ENCODE measurements at places on chromosomes 4 and X. TPM values are rescaled to one million over a fixed set of nuclear protein-coding genes. Genes with fewer than 3 reads are reported as not detected.

The OPRPN gene
- total RNA-seq: not detected

GRCh38 chrX:39875834-39876628 lies 221.7 kb downstream of the BCOR start:
- DNase-seq: no peak

The TMPRSS11A gene
- total RNA-seq: not detected

The VCX3A gene
- total RNA-seq: not detected

DNA sequence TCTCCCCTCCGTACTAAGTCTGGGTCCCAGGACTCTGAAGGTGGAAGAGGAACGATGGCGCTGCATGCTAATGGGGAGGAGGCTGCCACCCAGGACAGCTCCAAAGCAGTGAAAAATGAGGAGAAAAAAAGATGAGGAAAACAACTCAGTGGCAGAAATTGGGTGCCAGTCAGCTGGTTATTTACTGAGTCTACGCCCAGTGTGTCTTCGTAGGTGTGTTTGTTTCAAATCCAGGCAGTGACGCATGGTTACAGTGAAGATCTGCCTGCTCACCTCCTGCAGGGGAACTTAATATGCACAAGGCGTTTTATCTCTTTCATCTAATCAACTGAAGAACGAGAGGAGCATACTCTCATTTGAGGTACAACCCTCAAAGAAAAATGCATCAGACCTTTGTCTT lies 70.9 kb upstream of the FBXW7 start:
- DNase-seq: peak; percentile 28

- DNase-seq: no peak
These were observed 38.9 kb downstream of the TLR10 start for GRCh38 chr4:38743866-38744265.

- no peak for DNase-seq
These were observed 505.5 kb downstream of the ANKRD50 start for GRCh38 chr4:124206779-124207605.

DNA sequence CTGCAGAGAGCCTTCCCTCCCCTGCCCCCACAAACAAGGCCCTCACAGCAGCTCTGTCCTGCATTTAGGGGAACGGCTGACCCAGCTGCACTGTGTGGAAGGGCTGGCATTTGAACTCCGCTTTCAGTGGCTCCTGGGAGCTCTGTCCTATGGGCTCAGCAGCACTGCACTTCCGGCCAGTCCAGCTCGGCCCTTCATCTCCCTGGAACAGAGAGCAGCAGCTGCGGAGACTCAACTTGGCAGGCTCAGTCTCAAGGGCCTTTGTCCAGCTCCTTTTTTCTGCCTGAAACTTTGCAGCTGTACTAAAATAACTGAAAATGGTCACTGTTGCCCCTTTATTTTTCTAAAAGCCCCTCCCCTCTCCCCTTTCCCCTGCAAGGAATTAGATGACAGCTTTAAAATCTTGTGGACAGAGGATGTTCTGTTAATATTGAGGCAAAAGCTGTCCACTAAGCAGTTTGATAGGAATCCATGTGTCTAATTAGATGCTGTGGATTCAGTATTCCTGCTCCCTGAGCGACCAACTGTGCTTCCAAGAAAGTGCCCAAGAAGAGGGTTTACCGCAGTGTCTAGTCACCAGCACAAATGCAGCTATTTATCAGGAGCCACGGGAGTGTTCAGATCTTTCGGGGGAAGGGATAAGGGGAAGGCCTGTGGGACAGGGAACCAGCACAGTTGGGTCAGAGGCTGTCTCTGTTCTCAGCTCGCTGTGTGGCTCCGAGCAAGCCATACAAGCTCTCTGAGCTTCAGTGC lies 133.1 kb downstream of the AFAP1 start:
- no peak for DNase-seq

GRCh38 chr4:99847362-99847976 lies 30.8 kb downstream of the DAPP1 start:
- DNase-seq: no peak

Data from CD4-positive, CD25-positive, alpha-beta regulatory T cell (primary cell).